ENCODE measurements at places on chromosomes 12 and 14.
A peak's percentile ranks its signal among the peaks of the same experiment; 100 is the strongest.

DNA sequence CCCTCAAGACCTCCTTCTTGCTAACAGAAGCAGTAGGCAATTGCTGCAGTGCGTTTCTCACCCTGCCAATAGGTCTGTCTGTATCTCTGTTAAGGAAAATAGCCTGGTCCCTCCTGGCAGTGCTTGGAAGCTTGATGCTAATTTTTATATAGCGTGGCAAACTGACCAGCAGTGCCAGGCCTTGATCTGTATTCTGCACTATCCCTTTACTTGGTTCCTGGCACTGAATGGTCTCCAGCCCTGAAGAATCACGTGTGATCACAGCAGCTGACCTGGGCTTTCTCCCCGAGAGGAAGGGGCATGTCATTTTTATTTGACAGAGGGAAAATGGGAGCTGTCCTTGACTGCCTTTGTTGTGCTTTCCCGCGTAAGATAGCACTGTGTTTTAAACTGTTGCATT lies 48.7 kb upstream of the TRAF3 start:
- no peak for DNase-seq

DNA sequence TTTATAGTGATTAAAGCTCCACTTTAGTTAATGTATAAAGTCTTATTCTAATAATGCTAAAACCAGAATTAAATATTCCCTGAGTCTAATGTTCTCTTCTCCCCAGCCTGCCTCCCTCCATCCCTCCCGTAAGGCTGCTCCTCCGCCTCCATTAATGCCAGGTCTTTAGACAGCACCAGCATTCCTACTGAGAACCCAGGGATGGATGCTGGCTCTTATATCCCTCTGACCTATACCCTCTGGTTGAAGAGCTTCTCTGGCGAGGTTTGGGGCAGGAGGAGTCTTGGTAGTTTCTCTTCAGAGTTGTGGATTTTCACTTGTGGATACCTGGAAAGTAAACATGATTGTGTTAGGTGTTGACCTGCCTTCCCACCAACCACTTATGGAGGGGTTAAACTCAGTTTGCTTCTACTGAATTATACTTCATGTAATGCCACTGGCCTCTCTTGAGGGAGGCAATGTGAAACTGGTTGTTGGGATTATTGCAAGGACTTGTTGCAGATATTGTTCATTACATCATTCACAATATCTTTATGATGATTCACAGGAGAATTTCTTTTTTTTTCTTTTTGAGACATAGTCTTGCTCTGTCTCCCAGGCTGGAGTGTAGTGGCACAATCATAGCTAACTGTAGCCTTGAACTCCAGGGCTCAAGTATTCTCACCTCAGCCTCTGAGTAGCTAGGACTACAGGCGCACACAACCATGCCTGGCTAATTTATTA lies 11.1 kb upstream of the SMAGP start:
- DNase-seq, result no peak

DNA sequence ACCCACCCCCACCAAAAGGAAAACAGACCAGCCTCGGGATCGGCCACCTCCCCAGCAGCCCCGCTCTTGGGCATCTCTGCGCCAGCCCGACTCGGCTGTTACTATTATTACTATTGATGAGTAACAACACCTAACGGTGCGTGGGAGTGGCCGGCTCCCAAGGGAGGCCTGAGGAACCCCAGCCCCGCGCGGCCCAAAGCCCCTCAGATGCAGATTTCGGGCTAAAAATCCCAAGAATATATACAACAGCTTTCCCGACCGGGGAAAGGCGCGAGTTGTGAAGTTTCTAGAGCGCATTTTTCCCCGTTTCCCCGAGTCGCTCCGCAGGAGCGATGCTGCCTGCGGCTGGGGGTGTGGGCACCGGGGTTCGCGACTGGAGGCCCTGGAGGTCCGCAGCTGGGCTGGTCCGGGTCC lies 565 bp downstream of the NT5DC3 start:
- DNase-seq, result peak; percentile 52

DNA sequence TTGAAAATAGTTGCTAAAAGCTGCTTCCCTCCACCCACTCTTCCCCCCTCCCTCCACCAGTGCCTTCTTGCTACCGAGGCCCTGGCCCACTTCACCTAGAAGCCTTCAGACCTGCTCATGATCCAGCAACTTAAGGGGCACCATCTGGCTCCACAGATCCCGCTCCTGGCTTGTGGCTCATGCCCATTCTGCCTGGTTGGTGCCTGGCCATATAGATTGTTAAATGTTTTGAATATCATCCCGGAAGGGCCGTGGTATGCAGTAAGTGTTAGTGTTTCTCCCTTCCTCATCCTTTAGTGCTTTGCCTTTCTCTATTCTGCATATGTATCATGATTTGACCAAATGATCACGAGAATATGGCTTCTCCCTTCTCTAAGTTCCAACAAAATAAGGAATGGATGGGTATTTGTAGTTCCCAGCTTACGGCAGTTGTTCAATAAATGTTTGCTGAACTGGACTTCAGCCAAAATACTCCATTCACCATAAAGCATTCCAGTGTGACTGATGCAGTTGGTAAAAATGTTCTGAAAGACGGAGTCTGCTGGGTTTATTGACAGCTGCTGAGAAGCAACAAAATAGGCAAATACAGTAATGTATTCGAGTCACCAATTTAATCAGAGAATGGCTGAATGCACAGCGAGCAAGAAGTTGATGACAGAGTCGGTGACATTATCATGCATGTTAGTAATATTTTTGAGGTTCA lies 30.7 kb downstream of the GRIP1 start:
- DNase-seq, result no peak

DNA sequence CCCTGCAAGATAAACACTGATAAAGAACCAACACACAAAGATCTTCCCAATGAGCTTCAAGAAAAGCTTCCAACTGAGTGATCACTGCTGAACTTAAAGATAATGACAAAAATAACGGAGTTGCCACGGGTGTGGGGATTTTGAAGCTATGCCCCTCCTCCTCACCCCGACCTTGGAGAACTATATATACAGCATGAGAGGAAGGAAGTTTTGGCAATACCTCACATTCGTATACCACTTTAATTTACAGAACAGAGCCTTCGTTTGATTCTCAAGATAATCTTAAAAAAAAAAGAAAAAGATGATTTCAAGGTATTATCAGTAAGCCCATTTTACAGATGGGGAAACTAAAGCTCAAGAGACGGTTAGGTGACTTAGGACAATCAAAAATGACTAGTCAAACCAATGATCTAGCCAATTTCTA lies 715 bp downstream of the NEK9 start:
- peak; percentile 41 for DNase-seq

DNA sequence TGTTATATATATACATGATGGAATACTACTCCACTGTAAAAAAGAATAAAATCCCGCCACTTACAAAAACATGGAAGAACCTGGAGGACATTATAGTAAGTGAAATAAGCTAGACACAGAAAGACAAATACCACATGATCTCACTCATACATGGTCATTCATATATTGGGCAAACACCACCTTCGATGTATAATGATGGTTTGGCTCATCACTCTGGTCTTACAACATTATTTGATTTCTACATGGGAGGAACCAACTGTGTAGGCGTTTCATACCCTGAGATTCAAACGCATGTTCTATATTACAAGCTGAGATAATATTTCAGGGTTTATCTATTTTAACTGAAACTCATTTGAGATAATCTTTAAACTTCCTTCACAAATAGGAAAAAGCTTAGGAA lies 48.3 kb downstream of the ABCD2 start:
- no peak for DNase-seq

- DNase-seq, result peak; percentile 17
Observed at GRCh38 chr12:55142669-55143565, 16.7 kb downstream of the OR9K2 start.

GRCh38 chr14:35369701-35370191 lies 34.8 kb downstream of the NFKBIA start:
- DNase-seq, result no peak

GRCh38 chr12:77053259-77053658 lies 12.1 kb downstream of the E2F7 start:
- no peak for DNase-seq
